Right ventricle myocardium inferior (tissue), 1 donor: ENCODE measurements at places on chromosomes 4 and X. TPM values are rescaled to one million over a fixed set of nuclear protein-coding genes. Genes with fewer than 3 reads are reported as not detected.

The MAGEA6 gene
- not detected for total RNA-seq

The CASP6 gene
- total RNA-seq: 8.9 TPM

The HSFX1 gene
- total RNA-seq: 1.7 TPM

The ADH1C gene
- total RNA-seq: 7.5 TPM

The PPARGC1A gene
- 77.5 TPM for total RNA-seq

The ATP8A1 gene
- total RNA-seq: 14.6 TPM

The FAM13A gene
- total RNA-seq: 17.3 TPM

The ANOS1 gene
- total RNA-seq: 4.9 TPM

The ZNF711 gene
- 0.27 TPM for total RNA-seq

The TKTL2 gene
- total RNA-seq: not detected

The WNK3 gene
- 0.73 TPM for total RNA-seq

The ERCC6L gene
- 0.14 TPM for total RNA-seq

The RTL9 gene
- 0.38 TPM for total RNA-seq

The GUF1 gene
- 21.9 TPM for total RNA-seq

The MMRN1 gene
- 3.7 TPM for total RNA-seq

The CCNB3 gene
- 0.41 TPM for total RNA-seq

The MAGEA12 gene
- not detected for total RNA-seq

The SMIM10L2A gene
- 1.3 TPM for total RNA-seq

The HTATSF1 gene
- 57.3 TPM for total RNA-seq

The CT45A3 gene
- not detected for total RNA-seq

The MAMLD1 gene
- total RNA-seq: 1.8 TPM

The MAGEE2 gene
- total RNA-seq: 0.16 TPM

The VCX2 gene
- not detected for total RNA-seq

The GLOD5 gene
- not detected for total RNA-seq

The FTHL17 gene
- total RNA-seq: not detected

The CXCL3 gene
- total RNA-seq: 0.16 TPM

The KLHL13 gene
- 6.0 TPM for total RNA-seq

The TCEAL4 gene
- total RNA-seq: 64.3 TPM

The CTAG1B gene
- not detected for total RNA-seq

The DACH2 gene
- total RNA-seq: not detected

The AREG gene
- total RNA-seq: 1.4 TPM

The CSAG1 gene
- total RNA-seq: not detected

The LONRF3 gene
- 3.0 TPM for total RNA-seq

The FAM9C gene
- 0.38 TPM for total RNA-seq

The DOK7 gene
- total RNA-seq: 35.5 TPM

The ANK2 gene
- total RNA-seq: 284 TPM

The PABPC5 gene
- 0.87 TPM for total RNA-seq

The NR0B1 gene
- total RNA-seq: not detected

The OTC gene
- total RNA-seq: not detected

The ELK1 gene
- 19.3 TPM for total RNA-seq

The ZFX gene
- total RNA-seq: 33.4 TPM

The SSX2B gene
- not detected for total RNA-seq

The SYP gene
- total RNA-seq: 1.8 TPM

The SYTL4 gene
- 2.2 TPM for total RNA-seq

The TLR8 gene
- total RNA-seq: 1.5 TPM

The UGT2A3 gene
- not detected for total RNA-seq

The CYSLTR1 gene
- 0.92 TPM for total RNA-seq
